Metanephros (tissue), 2 donors: ENCODE measurements at places on chromosomes 7 and 10. TPM values are rescaled to one million over a fixed set of nuclear protein-coding genes. Genes with fewer than 3 reads are reported as not detected.

The GJD4 gene
- not detected for total RNA-seq

The SPDYE1 gene
- not detected for total RNA-seq

The CYP3A5 gene
- total RNA-seq: 1.6 TPM

The SERPINE1 gene
- 3.4 TPM for total RNA-seq
